ENCODE measurements at places on chromosomes 7 and 10. TPM values are rescaled to one million over a fixed set of nuclear protein-coding genes. Genes with fewer than 3 reads are reported as not detected.
A peak's percentile ranks its signal among the peaks of the same experiment; 100 is the strongest.

DNA sequence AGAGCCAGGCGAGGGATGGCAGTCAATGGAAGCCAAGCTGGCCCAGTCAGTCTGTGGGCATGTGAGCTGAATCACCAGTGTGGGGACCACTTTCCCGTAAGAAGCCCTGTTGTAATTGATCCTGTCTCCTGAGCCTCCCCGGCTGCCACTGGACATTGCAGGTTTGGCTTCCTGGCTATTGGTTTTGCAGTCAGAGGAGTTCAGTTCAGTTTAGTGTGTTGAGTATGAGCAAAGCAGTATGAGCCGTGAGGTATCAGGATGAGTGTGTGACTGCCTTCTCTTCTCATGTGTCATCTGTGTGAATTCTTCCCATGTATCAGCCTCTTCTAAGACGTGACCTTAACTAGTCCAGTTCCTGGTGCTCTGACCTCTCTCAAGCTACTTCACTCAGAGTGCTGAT lies 227.4 kb downstream of the PRKG1 start:
- peak; percentile 14 for DNase-seq

GRCh38 chr7:101516851-101517250 lies 112.2 kb downstream of the MYL10 start:
- DNase-seq = no peak

SKIDA1 gene
- 2.7 TPM for total RNA-seq

- DNase-seq = no peak
Observed at GRCh38 chr7:55247428-55247827, 117.7 kb upstream of the LANCL2 start.

HOXA9 gene
- total RNA-seq = not detected

DNA sequence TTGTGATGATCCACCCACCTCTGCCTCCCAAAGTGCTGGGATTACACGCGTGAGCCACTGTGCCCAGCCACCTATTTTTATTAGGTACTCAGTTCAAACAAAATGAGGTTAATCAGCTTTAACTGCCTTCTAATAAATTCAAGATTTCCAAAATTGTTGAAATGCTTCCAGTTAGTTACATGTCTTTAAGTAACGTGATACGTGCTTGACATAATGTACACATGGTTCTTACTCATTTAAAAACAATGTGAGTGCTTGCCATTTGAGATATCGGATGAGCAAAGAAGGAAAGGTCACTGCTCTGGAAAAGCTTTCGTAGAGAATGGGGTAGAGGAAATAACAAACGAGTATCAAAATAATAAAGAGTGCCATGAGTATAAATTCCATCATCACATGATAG lies 83.6 kb downstream of the KMT2E start:
- DNase-seq = no peak

- DNase-seq = no peak
Observed at GRCh38 chr7:152189061-152189460, 163.6 kb downstream of the GALNT11 start.

- no peak for DNase-seq
Observed at GRCh38 chr10:8060010-8060703, 5.7 kb downstream of the GATA3 start.

DNA sequence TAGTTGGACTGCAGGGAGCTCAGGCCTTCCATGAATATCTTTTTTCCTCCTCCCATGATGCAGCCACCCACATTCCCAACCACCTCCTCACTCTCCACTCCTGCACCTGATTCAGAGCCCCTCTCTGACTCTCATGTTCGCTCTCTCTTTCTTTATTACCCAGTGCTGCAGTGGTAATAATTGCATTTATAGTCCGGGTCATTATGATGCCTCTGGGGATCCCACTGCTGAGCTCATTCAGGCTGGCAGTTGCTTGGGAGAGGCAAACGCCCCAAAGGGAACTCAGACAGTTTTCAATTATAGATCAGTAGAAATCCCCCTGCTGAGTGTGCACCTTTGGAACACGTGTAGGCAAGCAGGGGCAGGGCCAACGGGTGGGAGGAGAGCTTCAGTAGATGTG lies 953.0 kb downstream of the GRID1 start:
- DNase-seq = no peak

FAM25G gene
- total RNA-seq = not detected

DNA sequence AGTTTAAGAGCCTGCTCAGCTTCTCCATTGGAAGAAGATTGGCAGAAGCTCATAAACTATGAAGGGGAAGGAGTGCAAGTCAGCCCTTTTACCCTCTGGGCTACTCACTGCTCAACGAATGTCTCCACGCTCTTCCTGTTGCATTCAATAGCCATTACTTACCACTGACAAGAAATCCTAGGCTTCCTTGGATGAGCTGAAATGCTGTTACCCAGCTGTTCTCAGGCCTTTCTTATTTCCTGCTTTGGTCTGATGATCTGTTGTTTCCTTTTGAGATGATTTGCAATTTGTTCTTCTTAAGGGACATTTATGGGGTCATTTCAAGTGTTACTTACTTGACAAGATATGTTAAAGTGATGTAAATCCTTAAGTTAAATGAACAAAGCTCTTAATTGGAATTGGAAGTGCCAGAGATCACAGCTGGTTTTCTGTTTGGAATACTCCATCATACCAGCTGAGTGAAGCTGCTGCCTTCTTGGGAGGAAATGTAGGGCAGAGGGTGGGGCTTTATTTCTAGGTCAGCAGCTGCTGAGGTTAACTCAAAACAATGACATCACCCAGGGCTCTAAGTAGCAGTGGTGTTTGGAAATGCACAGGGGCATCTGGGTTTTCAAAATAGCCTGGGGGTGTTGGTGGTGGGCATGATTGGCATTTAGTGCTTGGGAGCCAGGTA lies 170.0 kb downstream of the PRKCQ start:
- no peak for DNase-seq

DNA sequence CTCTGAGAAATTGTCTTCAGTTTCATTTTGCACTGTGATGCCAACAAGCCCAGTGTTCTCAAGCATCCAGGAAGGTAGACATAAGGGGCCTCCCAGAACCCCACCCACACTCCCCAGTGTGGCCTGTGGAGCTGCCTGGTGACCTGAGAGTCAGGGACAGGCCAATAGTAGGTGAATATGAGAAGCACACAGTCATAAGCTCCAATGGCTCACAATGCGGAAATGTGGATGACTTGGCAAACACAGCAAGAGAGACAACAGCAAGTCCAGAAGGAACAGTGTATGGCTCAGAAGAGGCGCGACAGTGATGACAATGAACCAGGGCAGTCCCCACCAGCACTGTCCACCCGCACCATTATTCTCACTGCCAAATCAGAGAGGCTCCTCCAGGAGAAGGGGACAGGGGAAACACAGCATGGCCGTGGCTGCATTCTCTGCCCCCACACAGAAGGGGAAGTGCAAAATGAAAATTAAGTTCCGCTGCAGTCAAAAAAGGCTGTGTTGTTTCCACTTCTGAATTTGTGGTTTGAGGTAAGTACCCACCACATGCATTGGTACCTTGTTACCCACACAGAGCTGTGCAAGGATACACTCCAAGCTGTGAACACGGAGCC lies 419.8 kb downstream of the GRID1 start:
- DNase-seq = no peak

- DNase-seq = peak; percentile 73
Observed at GRCh38 chr10:46106410-46107255, 60.6 kb upstream of the MSMB start.

GRCh38 chr7:44133295-44133694 lies 7.8 kb downstream of the MYL7 start:
- no peak for DNase-seq

DNA sequence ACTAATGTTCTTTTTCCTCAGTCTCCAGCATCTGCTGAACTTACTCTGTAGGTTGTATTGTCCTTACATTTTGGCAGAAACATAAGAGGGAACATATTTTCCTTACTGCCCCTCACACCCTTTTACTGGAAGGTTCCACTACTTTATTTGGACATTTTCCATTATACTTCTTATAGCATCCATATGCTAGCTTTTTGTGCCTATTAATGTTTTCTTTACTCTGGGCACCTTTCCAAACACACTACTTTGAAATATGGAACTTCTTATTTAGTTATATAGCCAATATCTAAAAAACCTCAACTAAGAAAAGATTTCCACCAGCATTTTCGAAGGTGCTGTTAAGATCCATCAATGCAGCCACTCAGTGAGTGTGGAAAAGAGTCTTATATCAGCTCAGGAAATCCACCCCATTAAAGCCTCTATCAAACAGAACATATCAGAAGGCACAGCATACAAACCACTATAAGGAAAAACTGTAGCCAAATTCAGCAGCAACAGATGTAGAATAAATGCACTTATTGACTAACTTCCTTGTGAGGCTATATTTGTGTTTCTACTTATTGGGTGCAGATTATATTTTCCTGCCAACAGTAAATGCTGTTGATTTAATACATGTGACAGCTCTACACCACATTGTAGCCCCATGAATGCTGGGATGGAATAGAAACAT lies 272.5 kb upstream of the SEMA3E start:
- DNase-seq = no peak

- no peak for DNase-seq
Observed at GRCh38 chr10:48929413-48929990, 10.1 kb downstream of the LRRC18 start.

- DNase-seq = no peak
Observed at GRCh38 chr7:70178211-70178610, 579.9 kb downstream of the AUTS2 start.

- DNase-seq = no peak
Observed at GRCh38 chr10:2759233-2759632, 308.1 kb upstream of the PFKP start.

DNA sequence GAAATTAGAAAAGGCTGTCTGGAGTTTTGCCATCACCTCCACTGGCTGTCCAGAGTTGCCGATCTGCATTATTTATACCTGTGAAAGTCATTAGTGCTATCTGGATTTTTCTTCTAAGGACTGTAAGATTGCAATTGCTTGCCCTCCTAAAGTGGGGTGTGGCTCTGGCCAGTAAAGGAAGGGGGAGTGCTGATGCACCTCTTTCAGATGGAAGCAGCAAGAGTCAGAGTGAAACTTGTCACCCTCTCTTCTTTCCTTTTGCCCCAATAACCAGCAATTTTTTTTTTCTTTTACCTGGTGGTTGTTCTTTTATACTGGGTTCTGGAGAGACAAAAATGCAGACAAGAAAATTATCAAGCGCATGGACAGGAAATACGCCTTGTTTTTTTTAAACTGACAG lies 527.4 kb upstream of the NRP1 start:
- DNase-seq = no peak

GRCh38 chr7:5567790-5568189 lies 144.2 kb upstream of the TNRC18 start:
- DNase-seq = no peak

MMD2 gene
- not detected for total RNA-seq

DNA sequence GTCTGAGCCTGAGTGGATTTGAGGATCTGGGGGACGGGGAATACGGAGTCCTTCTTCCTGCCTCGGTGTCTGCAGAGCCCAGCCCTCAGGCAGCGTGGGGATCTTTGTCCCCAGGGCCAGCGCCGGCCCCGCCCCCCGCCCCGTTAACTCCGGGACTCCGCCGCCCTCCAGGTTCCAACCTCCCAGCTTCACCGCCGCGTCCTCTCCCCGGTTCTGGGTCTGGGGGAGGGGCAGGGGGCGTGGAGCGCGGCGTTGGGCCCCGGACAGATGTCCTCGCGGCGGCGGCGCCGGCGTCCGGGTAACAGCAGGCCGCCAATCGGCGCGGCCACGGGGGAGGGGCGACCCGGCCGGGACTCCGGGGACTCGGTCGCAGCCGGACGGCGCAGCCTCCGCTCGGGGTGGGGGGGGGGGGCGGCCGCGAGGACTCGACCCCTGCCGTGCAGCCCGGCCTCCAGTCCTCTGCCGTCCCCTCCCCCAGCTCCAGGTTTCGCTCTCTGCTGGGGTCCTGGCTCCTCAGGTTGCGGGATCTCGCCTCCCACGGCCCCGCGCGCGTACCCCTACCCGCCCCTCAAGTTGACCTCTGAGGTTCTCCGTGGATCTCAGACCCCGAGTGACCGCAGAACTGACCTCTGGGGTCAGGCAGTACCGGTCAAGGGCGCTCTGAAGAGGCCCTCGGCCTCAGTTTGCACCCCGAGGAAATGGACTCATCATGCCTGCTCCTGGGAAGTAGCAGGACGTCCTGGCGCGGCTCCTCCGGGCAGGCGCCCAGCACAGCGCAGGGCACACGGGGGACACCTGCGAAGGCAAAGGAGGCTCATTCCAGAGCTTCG lies 2.3 kb upstream of the ELFN1 start:
- no peak for DNase-seq

CRPPA gene
- total RNA-seq = 8.3 TPM

GRCh38 chr10:3754727-3755439 lies 30.1 kb downstream of the KLF6 start:
- DNase-seq = no peak

DNA sequence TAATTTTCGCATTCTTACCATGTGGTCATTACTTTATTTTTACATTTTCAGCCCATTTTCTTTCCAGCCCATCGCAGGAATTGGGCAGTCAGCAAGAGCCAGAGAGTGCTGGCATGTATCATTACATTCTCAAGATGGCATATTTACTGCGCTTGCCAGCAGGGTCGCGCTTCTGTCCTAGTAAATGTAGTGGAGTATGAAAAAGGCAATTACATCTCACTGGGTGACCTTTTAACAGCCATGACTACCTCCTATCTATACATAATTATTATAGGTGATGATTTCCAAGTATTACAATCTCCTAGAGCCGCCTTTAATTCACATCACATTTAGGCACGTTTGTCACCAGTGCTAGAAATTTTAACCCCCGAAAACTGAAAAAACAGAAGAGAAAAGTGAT lies 433.7 kb upstream of the MGMT start:
- DNase-seq = no peak

MAP3K8 gene
- total RNA-seq = 7.0 TPM

DNA sequence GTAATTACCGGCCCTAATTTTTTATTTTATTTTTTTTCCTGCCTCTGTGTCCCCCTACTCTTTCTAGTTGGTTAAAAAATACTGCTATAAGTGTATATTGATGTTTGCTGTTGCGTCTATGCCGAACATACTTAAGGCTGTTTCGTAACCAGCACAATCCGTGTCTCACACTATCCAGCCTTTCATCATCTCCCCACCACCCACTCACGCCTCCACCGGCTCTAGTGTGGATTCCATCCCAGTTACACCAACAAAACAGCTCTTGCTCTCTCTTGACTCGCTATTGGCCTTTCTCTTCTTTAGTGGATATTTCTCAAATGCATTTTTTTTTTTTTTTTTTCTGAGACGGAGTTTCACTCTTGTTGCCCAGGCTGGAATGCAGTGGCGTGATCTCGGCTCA lies 70.1 kb upstream of the CAMK1D start:
- DNase-seq = no peak
